Activated CD4-positive, CD25-positive, alpha-beta regulatory T cell treated with anti-CD3 and anti-CD28 coated beads, Interleukin-2, amount 50 U/mL, for 16 hours (primary cell): ENCODE measurements at places on chromosomes 1 and 21.

GRCh38 chr1:89989799-89990198 is 5.1 kb upstream of the ZNF326 start:
- no peak for DNase-seq

GRCh38 chr1:90488451-90488850 is 228.7 kb downstream of the BARHL2 start:
- no peak for DNase-seq

DNA sequence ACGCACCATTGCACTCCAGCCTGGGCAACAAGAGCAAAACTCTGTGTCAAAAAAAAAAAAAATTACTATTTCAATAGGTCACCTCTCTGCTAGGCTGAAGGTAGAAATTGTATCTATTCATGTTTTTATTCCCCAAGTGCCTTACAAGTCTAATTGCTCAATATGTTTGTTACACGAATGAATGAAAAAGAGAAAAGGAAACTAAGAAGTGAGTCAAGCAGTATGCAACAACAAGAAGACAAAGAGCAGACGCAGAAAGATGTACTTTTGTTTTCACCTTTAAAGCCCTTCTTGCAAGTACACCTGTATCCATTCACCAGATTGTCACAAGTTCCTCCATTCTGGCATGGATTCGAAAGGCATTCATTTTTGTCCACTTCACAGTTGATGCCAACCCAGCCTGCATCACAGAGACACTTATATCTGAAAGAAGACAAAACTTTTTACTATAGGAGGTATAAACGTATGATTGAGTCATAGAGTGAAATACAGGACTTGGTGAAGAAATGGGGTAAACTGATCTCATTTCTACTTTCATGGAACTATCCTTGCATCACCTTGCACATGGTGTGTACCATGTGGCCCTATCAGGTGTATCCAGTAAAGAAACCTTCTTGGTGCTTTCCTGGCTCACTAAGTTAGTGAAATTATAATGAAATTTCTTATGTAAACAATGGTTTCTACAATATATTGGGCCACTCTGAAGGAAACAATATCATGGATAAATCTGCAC is 57.1 kb upstream of the ADAM30 start:
- DNase-seq = no peak

GRCh38 chr1:63668298-63668697 is 75.1 kb downstream of the PGM1 start:
- DNase-seq = no peak

GRCh38 chr1:15758343-15758931 is at the start of gene FBLIM1:
FBLIM1 (plus strand) TSS chr1:15758795; CDS start chr1:15764984, 6,189 bp downstream.
- no peak for DNase-seq

DNA sequence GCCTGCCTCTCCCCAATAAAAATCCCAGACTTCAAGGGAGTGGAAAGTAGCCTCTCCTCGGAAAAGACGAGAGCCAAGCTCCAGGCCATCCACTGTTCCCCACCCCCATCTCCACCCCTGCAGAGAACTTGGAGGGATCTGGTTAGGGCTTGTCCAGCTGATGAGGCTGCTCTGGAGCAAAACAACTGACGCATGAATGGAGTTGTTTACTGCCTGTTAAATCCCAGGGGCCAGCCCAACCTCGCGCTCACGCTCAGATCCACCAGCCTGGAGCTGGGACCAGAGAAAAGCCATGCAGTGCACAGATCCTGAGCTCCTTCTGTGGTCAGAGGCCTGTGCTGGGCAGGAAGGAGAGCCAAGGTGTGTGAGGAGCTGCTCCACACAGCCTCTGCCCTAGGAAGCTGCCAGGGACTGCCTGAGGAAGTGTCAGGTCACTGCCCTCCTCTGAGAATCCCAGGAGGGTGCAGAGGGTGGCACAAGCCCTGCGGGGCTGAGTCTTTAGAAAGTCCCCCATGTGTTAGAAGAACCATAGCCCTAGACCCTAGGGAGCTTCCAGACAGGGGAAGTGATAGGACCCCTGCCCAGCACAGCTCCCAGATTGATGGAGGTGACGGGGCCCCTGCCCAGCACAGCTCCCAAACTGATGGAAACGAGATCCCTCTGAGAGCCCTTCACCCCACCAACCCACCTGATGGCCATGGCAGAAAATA is 109.0 kb upstream of the IPO9 start:
- DNase-seq = no peak

GRCh38 chr1:207316622-207317391 is 4.7 kb upstream of the CD55 start:
- DNase-seq = no peak

GRCh38 chr1:205706601-205707502 is 26.5 kb upstream of the SLC45A3 start:
- no peak for DNase-seq

DNA sequence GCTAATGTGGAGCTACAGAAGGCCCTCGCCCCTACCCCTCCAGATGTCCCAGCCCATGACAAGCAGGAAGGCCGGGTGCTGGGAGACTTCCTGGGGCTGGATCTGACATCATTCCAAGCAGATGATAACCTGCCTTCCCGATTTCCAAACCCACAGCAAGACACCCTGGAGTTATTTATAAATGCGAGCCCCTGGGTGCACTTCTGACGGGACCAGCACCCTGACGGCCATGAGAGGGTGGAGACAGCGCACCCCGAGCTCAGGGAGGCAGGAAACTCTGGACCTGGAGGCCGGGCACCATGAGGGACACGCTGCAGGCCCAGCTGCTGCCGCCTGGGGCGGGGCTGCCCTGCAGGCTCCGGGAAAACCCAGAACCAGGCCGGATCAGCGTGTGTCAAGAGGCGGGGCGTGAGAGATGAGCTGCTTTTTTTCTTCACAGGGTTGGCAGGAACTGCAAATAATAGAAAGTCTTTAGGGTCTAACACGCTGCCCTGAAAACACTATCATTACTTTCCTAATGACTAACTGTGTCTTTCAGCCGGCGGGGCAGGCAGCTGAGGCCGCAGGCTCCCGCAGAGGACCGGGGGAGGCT is 2.5 kb upstream of the PCBP3 start:
- DNase-seq = no peak

GRCh38 chr1:155272466-155273342 is 600 bp downstream of the CLK2 start:
- no peak for DNase-seq

DNA sequence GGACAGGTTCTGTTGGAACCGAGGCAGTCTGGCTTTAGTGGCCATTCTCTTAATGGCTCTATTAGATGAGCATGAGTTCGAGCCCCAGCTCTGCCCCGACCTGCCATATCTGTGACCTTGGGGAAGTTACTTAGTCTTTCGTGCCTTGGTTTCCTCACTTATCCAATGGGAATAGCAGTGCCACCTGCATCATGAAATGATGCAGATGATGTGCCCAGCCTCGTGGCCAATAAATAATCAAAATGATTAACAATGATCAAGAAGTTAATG is 30.6 kb downstream of the CAMK1G start:
- DNase-seq = no peak

GRCh38 chr1:24803220-24803619 is 58.0 kb downstream of the CLIC4 start:
- DNase-seq = no peak

- DNase-seq = no peak
Measured at GRCh38 chr1:58211869-58212268, 334.7 kb downstream of the OMA1 start.

GRCh38 chr1:10080523-10080922 is 47.8 kb downstream of the UBE4B start:
- DNase-seq = no peak

DNA sequence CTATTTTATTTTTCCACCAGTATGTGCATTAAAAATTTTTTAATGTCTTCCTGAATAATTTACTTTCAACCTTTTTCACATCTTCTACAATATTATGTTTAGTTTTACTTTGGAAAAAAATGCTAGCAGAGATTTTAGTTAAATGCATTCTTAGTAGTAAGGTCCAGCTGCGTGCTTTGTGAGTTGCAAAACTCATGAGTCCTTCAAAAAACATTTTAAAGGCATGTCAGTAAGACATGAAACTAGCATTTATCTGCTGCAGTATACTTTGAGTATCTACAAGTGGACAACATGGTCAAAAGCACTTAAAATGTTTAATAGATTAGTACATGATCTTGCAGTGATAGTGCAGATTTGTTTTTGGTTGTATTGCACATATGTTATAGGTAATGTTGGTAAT is 139.0 kb downstream of the HS2ST1 start:
- DNase-seq = no peak

DNA sequence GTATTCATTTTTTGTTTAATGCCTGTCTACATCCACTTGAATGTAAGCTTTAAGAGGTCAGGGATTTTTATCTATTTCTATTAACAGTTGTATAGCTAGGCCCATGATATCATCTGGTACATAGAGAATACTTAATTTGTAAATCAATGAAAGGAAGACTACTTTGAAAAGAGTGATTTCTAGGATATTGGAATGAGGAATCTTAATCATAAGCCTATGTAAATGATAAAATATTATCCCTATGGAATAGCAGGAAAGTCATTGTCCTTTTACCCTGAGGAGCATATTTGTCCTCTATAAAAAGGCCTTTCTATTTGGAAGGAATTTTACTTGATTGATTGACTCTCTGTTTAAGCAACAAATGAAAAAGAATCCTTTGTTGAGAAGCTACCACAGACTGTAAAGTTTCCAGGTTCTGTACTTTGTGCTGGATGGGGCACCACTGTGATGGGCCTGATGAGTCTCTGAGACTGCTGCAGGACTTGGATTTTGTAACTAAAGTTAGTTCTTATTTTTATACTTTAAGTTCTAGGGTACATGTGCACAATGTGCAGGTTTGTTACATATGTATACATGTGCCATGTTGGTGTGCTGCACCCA is 53.8 kb downstream of the MAST2 start:
- no peak for DNase-seq

DNA sequence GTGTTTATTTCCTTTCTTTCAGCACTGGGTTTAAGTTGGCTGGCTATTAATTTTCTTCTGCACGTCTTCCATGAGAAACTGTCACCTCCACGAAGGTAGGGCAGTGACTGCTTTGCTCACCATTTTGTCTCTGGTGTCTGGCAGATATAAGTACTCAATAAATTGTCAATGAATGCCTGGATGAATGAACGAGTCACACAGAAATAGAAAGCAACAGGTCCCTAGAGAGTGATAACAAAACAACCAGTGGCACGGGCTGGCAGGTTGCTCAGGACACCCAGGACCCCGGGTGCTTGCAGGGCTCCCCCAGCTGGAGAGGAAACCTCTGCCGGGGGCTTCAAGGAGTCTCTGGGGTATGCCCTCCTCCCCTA is 3.2 kb upstream of the MYOC start:
- DNase-seq = no peak

DNA sequence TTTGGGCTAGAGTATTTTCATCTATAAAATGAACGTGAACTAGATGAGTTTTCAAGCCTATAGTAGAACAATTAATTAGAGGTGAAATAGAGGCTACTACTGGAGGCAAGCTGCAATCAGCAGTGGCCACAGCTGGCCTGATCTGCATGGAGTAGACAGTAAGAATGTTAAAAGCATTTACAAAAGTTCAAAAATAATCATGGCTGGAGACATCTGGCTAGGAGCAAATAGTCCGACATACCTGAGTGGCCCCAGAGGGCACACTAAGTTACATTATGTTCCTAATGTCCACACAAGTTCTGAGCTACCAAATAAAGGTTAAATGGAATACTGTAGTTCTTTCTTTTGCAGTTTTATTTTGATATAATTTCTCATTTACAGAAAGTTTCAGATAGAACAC is 28.0 kb downstream of the MPZL1 start:
- no peak for DNase-seq

- no peak for DNase-seq
Measured at GRCh38 chr1:36658838-36659237, 176.1 kb upstream of the CSF3R start.

GRCh38 chr21:35779167-35779566 is 281.2 kb downstream of the SETD4 start:
- no peak for DNase-seq

DNA sequence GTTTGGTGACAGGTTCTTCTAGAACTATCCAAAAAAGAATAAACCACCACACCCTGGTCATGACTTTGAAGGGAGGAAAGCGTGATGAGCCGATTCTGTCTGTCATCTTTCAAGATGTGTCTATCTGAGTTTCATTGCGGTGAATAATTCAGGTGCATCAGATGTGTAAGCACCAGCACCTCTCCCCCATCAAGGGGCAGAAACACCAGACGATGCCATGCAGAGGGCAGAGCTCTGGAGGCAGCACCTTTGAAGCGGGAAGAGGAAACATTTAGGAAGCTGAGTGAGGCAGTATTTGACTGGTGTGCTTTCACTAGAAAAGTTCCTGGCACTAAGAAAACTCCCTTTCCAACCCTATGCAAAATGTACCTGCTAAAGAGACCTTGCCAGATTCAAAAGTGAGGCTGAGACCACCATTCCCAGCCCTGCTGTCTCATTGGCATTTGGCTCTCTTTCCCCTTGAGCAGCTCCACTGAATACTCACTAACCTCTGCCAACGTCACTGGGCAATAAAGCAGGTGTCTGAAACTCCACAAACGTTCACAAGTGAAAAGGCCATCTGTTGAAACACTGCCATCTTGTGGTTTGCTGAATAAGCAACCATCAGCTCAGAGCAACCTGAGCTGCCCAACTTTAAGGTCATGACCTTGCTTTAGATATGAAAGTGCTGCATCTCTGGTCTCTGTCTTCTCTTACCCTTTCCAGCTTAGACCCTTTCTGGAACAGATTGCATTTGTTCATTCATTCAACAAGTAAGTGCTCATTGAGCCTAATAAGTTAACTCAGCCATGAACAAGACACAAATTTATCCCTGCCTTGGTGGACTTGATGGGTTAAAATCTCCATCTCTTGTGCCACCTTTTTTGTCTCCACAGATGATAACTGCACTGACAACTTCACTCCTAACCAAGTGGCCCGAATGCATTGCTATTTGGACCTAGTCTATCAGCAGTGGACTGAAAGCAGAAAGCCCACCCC is 228.6 kb downstream of the PAPPA2 start:
- no peak for DNase-seq

- no peak for DNase-seq
Measured at GRCh38 chr1:197994907-197995407, 77.8 kb downstream of the LHX9 start.

DNA sequence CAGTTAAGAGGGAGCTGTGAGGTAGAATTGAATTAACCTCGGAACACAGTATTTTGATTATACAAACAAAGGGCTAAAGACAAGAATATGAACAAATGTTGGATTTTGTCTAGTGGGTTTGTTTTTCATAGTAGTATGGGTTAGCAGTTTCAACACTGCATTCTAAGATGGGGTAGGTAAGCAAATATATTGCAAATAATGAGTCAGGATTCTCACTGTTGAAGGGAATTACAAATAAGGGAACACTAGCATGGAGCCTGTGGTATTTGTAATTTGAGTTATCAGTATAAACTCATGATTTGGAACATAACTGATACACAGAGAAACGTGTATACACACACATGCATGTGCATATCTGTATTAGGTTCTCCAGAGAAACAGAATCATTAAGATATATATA is 44.5 kb downstream of the CD55 start:
- DNase-seq = no peak

DNA sequence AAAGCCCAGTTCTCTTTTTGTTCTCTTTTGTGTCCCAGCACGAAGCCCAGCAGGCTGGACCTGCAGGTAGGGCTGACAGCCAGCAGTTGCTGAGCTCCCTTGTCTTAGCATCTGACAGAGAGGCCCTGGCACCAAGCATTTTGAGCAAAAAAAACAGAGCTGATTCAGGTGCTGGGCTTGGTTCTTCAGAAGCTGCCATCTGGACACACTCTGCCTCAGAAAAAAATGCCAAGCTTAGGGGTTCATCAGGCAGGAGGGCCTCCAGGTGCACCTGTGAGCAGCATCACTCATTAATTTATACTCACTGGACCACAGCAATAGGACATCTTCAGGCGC is 167.1 kb upstream of the PLD5 start:
- DNase-seq = no peak
